ENCODE measurements at places on chromosomes 7 and 10.

- no peak for DNase-seq
These were observed 11.3 kb upstream of the PHYH start for GRCh38 chr10:13311177-13311575.

GRCh38 chr7:69198250-69198649, 400.0 kb upstream of the AUTS2 start:
- no peak for DNase-seq

GRCh38 chr10:12800302-12800701, 201.2 kb downstream of the CCDC3 start:
- DNase-seq, result no peak

GRCh38 chr7:140035400-140036223, 27.1 kb downstream of the PARP12 start:
- no peak for DNase-seq

GRCh38 chr7:89183712-89184111, 388.2 kb upstream of the TEX47 start:
- no peak for DNase-seq

- no peak for DNase-seq
These were observed 563.7 kb downstream of the GRM8 start for GRCh38 chr7:126689037-126689436.

- no peak for DNase-seq
These were observed 208.4 kb upstream of the TCERG1L start for GRCh38 chr10:131519723-131520605.

DNA sequence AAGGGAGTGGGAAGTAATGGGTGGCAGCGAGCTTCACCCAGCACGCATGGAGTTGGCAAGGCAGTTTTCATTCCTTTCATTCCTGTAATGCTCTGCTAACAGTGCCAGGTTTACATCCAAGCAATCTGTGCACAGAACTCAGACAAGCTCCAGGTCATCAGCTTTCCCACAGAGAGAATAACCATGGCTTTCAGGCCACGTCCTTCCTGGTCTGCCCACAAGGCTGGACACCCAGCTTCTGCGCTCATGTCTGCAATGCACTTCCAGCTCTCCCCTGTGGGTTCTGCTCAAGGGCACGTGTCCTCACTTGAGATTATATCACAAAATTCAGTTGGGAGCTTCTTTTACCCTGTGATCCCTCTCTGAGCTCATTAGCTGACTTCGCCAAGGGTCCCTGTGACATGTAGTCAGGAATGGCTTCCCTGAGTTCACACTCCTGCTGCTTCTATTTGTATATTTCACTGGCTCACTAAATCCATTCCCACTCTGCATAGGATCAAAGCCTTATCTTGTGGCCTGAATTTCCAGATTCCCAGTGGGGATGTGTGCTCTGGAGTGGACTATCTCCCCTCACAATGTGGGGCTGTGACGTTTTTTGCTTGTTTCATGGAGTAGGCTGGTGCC, 18.6 kb downstream of the AKR1C2 start:
- DNase-seq, result no peak

DNA sequence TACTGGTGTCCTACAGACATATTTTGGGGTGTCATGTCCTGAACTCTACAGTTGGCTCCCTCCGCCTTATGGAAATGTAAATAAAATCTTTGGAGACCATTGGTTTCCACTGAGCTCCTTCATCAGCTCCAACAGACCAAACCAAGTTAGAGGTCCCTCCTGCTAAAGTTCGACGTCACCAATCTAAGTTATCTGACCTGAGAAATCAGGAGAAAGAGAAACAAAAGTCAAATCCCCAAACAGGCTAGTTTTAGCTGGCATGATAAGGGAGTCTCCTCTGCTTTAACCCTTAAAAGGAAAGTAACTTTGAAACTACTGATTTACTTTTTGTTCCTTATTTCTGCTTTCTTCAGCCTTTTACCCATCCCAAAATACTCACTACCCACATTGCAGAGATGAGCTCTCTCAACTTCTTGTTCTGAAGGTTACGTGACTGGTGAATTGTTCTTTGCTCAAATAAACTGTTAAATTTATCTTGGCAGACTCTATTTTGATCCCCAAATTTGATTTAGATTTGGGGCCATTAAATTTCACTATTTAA, 39.9 kb downstream of the AVL9 start:
- DNase-seq, result no peak

DNA sequence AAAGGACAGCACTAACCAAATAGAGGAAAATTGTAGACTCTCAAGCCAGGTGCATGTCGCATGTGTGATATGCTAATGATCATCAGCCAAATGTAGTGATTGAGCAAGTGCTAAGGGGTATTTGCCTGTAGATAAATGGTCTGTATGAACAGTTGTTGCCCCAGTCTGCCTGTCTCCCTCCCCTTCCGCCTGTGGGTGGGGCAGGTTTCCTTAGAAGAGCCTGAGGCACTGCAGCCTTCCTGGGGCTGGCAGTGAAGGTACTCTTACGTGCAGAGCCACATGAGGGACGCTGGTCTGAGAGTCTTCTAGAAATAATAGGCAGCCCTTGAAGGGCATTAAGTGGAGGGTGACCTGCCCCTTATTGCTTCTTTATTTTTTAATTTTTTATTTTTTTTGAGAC, 152.1 kb downstream of the SNX10 start:
- peak; percentile 56 for DNase-seq

- no peak for DNase-seq
These were observed 221.9 kb upstream of the SEMA3C start for GRCh38 chr7:81140775-81141174.

- no peak for DNase-seq
These were observed 61.5 kb upstream of the GPR22 start for GRCh38 chr7:107408349-107408748.

DNA sequence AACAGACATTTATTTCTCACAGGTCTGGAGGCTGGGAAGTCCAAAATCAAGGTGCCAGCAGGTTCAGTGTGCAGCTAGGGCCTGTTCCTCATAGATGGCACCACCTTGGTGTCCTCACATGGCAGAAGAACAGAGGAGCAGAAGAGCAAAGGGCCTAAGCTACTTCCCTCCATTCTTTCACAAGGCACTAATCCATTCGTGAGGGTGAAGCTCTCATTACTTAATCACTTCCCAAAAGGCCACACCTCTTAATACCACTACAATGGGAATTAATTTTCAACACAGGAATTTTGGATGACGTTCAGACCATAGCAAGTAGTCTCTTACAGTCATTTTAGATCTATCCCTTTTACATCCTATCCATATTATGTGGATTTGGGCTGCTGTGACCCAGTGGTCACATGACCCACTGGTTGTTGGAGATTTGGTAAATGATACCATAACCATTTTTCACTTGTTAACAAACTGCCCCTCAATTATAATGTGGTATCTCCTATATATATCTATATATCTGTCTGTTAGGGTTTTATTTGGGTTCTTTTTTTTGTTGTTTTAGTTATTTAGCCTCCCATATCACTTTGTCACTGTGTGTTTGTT, 63.4 kb downstream of the BBS9 start:
- no peak for DNase-seq

- no peak for DNase-seq
These were observed 880.1 kb downstream of the DNAJB9 start for GRCh38 chr7:109449760-109450159.

DNA sequence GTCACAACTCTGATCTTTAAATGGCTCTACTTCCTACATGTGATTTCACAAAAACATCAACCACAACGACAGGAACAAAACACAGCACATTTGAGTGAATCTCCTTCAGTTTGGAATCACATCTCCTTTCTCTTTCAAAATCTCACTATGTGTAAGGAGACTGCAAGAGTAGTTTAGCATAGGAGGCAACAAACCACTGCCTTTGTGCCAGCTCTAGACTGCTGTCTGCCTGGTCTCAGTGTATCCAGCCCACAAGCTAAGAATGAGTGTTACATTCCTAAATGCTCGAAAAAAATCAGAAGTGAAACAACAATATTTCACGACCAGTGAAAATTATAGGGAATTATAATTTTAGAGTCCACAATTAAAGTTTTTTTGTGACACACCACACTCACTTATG, 217.0 kb upstream of the STEAP4 start:
- DNase-seq, result no peak
